ENCODE measurements at places on chromosomes 5 and 9.

GRCh38 chr9:2120926-2121689 lies 106.0 kb downstream of the SMARCA2 start:
- DNase-seq, result no peak

DNA sequence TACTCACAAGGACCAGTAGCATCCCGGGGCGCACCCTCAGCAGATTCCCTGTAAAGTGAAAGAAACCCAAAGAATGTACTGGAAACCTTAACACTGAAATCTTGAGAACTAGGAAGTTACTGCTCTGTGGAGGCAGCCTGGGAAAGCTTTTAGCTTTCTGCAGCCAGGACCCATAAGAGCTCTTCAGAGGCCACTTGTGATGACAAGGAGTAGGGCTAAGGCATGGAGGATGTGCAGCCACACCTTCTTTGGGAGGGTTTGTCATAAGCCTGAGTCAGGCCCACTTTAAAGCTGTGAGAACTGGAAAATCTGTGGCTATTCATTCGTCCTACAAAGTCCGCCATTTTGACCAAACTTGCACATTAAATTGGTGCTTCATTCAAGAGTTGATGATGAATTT lies 291.1 kb upstream of the TLE4 start:
- no peak for DNase-seq

DNA sequence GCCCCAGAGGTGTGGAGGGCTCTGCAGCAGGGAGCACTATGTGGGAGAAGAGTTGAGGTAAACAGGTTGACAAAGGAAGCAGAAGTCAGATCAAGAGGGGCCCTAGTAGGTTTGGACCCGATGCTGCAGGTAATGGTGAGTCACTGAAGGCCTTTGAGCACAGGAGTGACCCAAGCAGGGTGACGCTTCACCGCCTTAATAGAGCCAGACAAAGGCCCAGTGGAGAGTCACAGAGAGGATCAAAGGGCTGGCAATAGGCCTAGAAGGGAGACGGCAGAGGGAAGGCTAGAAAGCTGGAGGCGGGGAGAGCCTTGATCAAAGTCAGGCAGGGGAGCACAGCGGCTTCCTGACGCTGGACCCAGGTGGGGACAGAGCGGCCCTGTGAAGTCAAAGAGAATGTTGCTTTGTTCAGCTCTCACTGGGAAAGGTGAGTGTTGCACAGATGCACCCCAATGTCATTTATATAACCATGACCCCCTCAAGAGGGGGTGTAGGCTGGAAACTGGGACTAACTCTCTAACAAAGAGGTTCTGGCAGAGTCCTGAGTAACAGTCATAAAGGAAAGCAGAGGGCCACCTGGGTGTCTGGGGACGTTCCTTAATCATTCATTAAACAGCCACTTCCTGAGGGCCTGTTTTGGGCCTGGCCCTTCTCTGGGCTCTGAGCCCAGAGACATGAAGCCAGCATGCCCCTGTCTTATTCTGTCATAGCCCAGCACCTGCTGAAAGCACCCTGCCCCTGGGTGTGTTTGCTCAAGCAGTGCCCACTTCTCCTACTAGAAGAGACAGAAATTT lies 9.8 kb upstream of the CPLX2 start:
- DNase-seq, result no peak

DNA sequence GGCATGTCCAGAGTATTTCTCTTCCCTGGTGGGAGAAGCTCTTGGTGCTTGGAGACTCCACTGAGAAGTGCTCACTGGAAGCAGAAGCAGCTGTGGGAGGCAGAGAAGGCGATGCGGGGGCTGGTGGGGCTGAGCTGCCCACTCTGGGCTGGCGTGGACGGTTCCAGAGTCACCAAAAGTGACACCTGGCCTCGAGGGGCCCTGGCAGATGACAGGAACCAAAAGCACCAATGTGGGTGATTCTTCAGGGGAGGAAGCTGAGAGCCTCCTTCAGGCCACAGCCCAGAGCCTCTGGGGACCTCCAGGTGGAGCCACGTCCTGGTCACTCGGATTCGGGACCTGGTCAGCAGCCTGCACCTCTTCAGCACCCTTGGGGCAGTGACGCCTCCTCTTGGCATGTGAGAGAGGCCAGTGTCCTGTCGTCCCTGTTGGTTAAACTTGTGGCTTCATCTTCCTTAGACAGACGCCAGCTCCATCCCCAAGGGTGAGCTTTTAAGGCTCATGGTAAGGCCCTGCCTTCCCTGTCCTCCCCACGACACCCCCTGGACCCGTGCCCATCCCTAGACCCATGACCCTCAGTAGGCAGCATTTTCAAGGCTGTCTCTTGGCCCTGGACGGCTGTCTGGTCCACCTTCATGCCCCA lies 78.7 kb upstream of the IRX4 start:
- DNase-seq, result no peak

- no peak for DNase-seq
These were observed 8.5 kb downstream of the DOCK8 start for GRCh38 chr9:223152-223551.

- no peak for DNase-seq
These were observed 32.2 kb downstream of the ZNF131 start for GRCh38 chr5:43152946-43153345.

DNA sequence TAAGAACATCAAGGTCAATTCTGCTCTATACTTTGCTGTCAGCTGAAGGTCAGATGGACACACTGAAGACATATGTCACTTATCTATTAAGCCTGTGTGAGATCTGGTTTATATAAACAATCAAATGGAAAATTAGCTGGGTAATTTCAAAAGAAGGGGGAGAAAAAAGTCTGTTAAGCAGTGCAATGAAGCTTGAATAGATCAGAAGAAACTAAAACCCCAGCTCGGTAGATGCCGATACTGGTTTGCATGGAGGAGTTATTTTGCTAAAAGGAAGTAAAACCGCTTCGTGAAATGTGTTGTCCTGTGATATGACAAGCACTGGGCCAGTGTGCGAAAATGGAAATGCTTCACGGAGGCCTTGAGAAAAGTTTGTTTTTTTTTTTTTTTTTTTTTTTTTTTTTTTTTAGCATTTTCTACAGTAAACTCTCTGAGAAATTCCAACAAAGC lies 148.8 kb downstream of the MEF2C start:
- no peak for DNase-seq

GRCh38 chr5:93748875-93749397 lies 7.5 kb upstream of the POU5F2 start:
- DNase-seq, result no peak

DNA sequence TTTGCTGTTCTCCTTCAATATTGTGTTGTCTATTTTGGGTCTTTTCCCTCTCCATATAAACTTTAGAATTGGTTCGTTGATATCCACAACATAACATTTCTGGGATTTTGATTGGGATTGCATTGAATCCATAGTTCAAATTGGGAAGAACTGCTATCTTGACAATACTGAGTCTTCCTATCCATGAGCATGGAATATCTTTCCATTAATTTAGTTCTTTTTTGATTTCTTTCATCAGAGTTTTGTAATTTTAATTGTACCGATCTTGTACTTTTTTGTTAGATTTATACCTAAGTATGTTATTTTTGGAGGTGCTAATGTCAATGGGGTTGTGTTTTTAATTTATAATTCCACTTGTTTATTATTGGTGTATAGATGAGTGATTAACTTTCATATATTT lies 135.1 kb downstream of the NR3C1 start:
- no peak for DNase-seq

- no peak for DNase-seq
These were observed 138.5 kb upstream of the ERCC6L2 start for GRCh38 chr9:95736891-95737522.

GRCh38 chr5:54876-55569 lies 36.9 kb upstream of the PLEKHG4B start:
- DNase-seq, result no peak

- DNase-seq, result no peak
These were observed 412 bp downstream of the PHF24 start for GRCh38 chr9:34958411-34958982.

GRCh38 chr5:136028090-136028489 lies 698 bp upstream of the TGFBI start:
- no peak for DNase-seq

Measured in KG1 (cell line).